Thyroid gland (tissue), 4 donors: ENCODE measurements at places on chromosomes 3 and 15. TPM values are rescaled to one million over a fixed set of nuclear protein-coding genes. Genes with fewer than 3 reads are reported as not detected.

Gene RBP2
- total RNA-seq = not detected

DNA sequence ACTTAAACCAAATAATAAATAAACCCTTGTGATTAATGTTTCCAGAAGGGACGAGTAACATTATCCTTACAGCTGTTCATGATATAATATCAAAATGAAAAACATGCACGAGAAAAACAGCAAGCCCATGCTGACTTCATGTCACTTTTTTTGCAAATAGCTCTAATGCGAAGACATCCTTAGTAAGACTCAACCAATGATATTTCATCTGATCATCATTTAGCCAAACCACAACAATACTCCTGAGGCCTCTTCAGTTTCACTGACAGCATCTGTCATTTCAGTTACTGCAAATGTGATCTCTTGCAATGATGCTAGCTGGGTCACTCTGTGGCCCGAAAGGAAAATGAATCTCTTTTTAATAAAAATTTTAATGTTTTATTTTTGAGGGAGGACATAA, 74.0 kb downstream of the POLR2M start:
- no peak overlapping the region for H3K27ac ChIP-seq
- H3K36me3 ChIP-seq = no peaks in the 10 kb centered on the region
- H3K27me3 ChIP-seq = no peaks in the 10 kb centered on the region
- no peak for DNase-seq
- no peaks in the 10 kb centered on the region for H3K4me1 ChIP-seq
- no peak overlapping the region for H3K4me3 ChIP-seq

Gene SLC24A5
- total RNA-seq = not detected

- no peak overlapping the region for H3K27ac ChIP-seq
- H3K27me3 ChIP-seq = no peaks in the 10 kb centered on the region
- H3K36me3 ChIP-seq = peaks cover 6% of the 10 kb centered on the region
- peaks cover 20% of the 10 kb centered on the region for H3K4me1 ChIP-seq
Measured at GRCh38 chr15:29765234-29765841, 56.9 kb downstream of the TJP1 start.

DNA sequence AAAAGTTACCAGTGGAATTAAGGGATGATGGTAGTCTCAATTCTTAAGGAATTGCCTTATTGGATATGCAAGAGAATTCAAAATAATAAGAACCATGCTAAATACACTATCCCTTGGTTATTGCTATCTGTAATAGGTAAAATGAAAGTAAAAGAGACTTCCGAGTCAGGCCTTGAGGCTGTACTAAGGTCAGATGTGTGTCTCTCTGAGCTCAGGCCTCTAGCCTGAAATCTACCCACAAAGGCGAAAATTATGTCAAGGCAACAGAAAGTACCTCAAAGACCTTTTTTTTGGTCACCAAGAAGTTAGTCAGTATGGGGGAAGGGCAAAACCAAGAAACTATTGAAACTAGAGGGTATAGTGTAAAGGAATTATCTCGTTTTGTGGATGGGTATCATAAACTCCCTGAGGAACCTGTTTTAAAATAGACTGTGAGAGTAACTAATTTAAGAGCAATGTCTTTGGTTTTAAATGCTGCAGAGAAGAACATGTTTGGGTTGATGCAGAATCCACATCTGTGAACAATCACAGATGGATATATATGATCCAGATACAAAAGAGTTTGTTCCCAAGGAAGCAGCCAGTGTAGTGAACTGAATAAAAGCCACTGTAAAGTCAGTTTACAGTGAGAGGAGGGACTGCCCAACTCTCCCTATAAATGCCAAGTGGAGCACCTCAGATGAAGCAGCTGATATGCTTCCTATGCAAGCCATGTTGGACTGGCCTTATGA, 382.3 kb upstream of the SEMA6D start:
- H3K4me3 ChIP-seq = no peak overlapping the region
- no peak for DNase-seq
- peaks cover 22% of the 10 kb centered on the region for H3K4me1 ChIP-seq
- H3K27me3 ChIP-seq = no peaks in the 10 kb centered on the region
- H3K36me3 ChIP-seq = no peaks in the 10 kb centered on the region
- no peak overlapping the region for H3K27ac ChIP-seq

Gene TM6SF1
- 11.6 TPM for total RNA-seq

GRCh38 chr3:183224180-183224970, 28.7 kb upstream of the B3GNT5 start:
- H3K4me1 ChIP-seq = no peaks in the 10 kb centered on the region
- H3K27me3 ChIP-seq = no peaks in the 10 kb centered on the region
- no peak overlapping the region for H3K4me3 ChIP-seq

DNA sequence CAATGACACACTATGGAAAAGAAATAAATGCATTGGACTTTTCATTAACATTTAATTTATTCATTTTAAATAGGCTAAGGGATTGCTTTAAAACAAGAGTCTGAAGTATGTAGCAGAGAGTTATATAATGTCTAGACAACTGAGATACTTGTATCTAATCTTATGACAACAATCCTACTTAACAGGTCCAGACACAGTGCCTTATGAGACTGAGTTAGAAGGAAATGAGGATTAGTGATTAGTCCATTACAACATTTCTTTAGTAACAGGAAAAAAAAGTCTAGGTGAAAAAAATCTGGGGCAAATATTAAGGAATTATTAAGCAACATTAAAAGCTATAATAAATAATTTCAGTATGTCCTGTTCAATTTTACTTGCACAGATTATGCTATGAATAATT, 140.6 kb downstream of the MEIS2 start:
- no peaks in the 10 kb centered on the region for H3K27me3 ChIP-seq
- no peak overlapping the region for H3K4me3 ChIP-seq
- no peaks in the 10 kb centered on the region for H3K4me1 ChIP-seq
- H3K36me3 ChIP-seq = no peaks in the 10 kb centered on the region
